ENCODE measurements at places on chromosomes 2 and 18.
A peak's percentile ranks its signal among the peaks of the same experiment; 100 is the strongest.

- DNase-seq: no peak
Measured at GRCh38 chr2:145635706-145636427, 1115.9 kb upstream of the ZEB2 start.

- no peak for DNase-seq
Measured at GRCh38 chr2:231312066-231312465, 83.4 kb upstream of the B3GNT7 start.

- DNase-seq: no peak
Measured at GRCh38 chr18:3086871-3087270, 73.9 kb upstream of the LPIN2 start.

DNA sequence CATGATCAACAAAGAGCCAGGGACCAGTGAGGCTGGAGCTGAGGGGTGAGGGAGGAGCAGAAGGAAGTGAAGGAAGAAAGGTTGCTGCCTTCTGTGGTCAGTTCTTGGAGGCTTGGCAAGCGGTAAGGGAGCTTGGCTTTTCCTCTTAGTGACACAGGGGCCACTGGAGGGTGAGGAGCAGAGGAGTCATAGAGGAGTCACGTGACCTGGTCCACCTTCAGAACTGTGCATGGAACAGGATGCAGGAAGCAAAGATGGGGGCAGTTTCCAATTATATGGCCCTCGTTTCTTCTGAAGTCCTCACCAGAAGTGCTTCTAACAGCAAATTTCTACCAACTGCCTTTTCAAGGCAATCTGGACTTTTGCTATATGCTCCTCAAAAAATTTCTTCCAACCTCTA lies 326.9 kb upstream of the SMIM21 start:
- no peak for DNase-seq

DNA sequence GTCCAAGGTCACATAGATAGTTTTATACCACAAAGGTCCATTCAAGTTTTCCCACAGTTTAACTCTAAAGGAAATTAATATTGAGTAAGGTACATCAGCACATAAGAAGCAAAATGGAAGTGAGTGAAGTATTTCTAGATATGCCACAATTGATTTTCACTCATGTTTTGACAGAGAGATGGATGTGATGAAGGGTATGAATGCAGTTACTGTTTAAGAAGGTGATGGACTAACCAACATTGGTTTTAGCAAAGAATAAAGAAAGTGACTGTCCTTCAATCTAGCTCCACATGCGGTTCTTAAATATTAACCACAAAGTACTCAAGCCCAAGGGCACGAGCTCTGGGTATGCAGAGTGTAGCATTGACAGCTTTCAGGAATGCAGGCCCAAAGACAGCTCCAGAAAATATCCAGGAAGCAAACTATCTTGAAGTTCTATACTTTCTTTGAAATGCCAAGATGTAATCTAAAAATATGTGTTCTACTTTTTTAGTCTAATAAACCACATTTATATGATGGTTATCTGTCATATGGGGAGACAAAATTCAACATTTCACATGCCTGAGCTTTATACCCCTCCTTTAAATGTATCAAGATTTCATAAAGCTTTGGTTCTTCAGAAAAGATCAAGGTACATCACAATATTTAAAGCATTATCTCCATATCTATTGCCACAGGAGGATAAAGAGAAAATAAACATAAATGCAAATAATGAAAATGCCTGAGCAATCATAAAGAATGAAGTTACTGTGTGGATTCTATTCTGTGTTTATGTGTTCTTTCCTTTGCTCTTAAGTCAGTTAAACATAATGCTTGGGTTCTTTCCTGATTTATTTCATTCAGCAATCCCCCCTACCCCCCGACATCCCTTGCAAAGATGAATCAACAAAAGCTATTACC lies 6.7 kb upstream of the SCN1A start:
- no peak for DNase-seq

GRCh38 chr2:215970425-215970824 lies 42.9 kb downstream of the MREG start:
- peak; percentile 26 for DNase-seq

DNA sequence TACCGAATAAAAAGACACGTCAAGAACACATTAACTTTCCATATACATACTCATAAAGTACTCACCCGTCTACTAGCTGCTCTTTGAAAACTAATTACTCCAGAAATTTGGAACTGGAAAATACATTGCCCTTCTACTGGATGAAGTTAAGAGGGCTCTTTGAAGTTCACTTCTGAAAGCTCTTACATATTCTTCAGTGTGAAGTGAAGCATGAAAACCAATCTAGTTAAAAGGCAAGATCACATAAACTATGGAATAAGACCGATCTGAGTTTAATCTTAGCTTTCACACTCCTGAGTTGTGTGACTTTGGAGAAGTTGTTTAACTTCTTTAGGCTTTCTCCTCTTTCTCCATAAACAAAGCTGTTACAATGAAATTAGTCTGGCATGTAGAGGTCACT lies 38.5 kb downstream of the REV1 start:
- no peak for DNase-seq

GRCh38 chr2:153891051-153891450 lies 19.3 kb downstream of the GALNT13 start:
- DNase-seq: no peak

DNA sequence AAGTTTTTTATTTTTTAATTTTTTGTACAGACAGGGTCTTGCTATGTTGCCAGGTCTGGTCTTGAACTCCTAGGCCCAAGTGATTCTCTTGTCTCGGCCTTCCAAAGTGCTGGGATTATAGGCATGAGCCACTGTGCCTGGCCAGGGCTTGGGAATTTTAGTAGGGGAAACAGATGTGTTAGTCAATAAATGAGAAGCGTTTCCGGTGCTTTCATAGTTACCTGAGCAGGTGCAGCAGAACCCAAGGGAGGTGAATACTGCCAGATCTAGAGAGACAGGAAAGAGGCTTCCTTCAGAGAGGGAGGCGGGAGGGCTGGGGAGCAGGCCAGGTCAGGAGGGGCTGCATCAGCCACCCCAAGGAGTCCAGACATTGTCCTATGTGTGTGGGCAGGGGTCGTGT lies 30.5 kb upstream of the IMPA2 start:
- no peak for DNase-seq

- peak; percentile 89 for DNase-seq
Measured at GRCh38 chr2:96528006-96528699, 8.4 kb upstream of the ARID5A start.

- no peak for DNase-seq
Measured at GRCh38 chr18:45166836-45167551, 448.3 kb upstream of the SLC14A2 start.

DNA sequence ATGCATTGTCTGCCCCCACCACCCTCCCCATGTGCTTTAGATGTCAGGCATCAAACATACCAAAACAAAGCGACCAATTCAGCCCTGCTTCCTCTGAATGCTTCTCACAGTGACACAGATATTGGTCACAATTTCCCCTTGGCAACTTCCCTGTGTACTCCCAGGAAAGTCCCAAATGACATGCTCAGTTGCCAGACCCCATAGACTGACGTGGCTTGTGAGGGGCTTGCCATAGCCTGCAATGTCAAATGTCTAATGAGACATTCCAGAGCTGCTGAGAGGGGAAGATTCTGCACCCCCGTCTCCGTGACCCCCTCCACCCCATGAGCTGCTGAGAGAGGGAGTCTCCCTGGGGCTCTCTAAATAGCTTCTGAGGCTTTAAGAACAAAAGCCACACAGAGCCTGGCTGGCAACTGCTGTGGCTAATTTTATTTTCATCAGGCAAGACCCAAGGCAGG lies 47.3 kb downstream of the RFTN2 start:
- no peak for DNase-seq

Measured in activated CD4-positive, alpha-beta T cell treated with anti-CD3 and anti-CD28 coated beads, Interleukin-2, amount 50 U/mL, for 48 hours (primary cell).